EL (cell line): ENCODE measurements at places on chromosomes 7 and 10.

DNA sequence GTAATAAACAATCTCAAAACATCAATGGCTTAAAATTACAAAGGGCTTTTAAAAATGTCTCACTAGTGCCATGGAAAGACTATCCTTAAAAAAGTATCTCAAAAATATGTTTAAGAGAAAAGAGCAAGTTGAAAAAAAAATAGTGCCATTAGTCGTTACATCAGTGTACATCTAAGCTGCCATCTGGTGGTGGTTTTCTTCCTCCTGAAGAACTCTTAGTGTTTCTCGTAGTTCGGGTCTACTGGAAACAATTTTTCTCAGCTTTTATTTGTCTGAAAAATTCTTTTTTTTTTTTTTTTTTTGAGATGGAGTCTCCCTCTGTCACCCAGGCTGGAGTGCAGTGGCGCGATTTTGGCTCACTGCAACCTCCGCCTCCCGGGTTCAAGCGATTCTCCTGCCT lies 5.9 kb upstream of the GARIN1A start:
- no peak for DNase-seq

DNA sequence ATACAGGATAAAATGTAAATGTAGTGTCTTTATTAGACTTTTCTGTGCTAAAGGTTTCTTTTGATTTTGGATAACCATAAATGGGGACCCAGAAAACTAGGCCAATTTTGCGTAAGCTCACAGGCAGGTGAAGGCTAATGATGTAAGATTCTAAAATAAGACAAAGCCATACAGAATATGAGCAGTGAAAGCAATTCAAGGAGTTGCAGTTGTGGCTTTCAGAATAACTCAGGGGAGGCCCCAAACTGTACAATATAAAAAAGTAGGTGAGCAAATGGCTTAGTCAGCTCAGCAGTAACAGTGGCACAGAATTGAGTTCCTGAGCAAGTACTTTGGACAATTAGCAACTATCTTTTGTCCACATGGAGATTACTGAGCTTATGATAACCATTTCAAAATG lies 81.7 kb upstream of the NRP1 start:
- no peak for DNase-seq

DNA sequence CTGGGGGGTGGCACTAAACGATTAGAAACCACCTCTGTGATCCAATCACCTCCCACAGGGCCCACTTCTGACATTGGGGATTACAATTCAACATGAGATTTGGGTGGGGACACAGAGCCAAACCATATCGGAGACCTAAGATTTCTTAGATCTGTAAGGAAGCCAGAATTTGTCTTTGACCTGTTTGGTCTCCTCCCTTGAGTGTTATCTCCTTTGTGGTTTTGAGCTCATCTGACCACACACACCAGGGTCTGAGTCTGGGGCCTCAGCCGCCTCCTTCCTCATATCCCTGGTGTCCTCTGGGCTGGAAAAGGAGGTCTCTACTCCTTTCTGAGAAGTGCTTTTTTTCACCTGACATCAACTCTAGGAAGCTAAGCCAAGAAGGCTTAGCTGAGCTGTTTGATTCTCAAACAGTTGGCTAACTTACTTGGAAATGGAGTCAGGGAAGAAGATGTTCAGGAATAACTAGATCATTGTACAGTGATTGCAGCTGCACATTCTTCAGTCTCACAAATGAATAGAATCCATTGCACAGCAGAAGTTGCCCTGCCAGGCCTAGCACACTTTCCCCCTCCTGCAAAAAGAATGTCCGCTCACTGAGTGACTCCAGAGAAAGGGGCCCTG lies 167.4 kb downstream of the ARHGAP21 start:
- no peak for DNase-seq

GRCh38 chr10:98055841-98056516 lies 25.6 kb upstream of the CRTAC1 start:
- no peak for DNase-seq
